ENCODE measurements at places on chromosomes 6 and 20.
A peak's percentile ranks its signal among the peaks of the same experiment; 100 is the strongest.

DNA sequence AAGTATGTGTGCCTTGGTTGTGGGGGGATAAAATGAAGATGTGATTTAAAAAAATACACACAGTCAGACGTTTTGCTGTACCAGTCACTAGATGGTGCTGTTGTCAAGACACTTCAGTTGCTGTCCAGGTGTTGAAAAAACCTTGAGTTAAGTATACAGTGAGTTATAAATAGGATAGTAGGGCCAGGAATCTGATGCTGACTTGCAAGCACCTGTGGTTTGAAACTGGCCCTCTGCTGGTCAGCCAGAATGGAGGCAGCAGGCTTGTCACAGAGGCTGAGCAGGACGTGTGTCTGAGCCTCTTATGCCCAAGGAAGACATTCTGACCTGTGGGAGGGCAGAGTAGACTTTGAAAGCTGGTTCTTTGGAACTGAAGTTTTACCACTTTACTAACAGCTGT lies 27.8 kb downstream of the RNF8 start:
- DNase-seq, result peak; percentile 4

DNA sequence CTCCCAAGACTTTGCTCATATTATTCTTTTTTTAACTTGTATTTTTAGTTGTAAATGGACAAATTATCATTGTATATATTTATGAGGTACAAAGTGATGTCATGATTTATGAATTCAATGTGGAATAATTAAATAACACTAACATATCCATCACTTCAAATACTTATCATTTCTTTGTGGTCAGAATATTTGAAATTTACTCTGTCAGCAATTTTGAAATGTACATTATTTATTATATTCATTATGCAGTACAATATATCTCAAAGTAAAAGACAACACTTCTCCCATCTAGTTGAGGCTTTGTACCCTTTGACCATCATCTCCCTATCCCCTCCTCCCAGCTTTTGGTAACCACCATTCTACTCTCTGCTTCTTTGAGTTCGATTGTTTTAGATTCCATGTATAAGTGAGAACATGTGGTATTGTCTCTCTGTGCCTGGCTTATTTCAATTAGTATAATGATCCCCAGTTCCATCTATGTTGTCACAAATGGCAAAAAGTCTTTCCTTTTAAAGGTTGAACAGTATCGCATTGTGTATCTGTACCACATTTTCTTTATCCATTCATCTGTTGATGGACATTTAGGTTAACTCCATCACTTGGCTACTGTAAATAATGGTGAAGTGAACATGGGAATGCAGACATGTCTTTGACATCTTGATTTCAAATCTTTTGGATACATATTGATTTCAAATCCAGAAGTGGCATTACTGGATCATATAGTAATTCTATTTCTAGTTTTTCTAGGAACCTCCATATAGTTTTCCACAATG lies 197.2 kb downstream of the KIF6 start:
- no peak for DNase-seq

DNA sequence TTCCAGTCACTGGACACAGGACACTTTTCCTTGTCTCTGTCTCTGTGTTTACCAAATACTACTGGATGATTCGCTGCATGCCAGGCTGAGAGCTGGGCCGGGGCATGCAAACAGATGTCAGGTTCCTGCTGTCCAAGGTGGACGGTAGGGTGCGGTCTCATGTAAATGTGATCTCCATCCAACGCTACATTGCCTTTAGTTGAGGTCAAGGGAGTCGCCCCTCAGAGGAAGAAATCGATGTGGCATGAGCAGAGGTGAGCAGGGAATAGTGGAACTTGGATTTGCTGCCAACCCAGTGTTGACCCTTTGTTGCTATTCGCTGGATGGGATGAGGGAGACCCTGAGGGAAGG lies 9.8 kb upstream of the TOX2 start:
- DNase-seq, result no peak

GRCh38 chr6:163327165-163327880 lies 87.2 kb upstream of the QKI start:
- no peak for DNase-seq

DNA sequence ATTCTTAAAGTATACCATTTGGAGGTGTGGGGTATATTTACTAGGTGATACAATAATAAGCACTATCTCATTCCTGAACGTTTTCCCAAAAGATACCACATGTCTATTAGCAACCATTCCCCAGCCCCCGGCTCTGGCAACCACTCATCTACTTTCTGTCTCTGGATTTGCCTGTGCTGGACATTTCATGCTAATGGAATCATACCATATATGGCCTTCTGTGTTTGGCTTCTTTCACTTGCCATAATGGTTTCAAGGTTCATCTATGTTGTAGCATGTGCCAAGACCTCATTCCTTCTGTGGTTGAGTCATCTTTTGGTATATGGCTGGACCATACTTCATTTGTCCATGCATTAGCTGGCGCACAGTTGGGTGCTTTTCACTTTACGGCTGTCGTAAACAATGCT lies 39.7 kb downstream of the BCAS4 start:
- DNase-seq, result no peak
